ENCODE measurements at places on chromosomes 2 and 18.

DNA sequence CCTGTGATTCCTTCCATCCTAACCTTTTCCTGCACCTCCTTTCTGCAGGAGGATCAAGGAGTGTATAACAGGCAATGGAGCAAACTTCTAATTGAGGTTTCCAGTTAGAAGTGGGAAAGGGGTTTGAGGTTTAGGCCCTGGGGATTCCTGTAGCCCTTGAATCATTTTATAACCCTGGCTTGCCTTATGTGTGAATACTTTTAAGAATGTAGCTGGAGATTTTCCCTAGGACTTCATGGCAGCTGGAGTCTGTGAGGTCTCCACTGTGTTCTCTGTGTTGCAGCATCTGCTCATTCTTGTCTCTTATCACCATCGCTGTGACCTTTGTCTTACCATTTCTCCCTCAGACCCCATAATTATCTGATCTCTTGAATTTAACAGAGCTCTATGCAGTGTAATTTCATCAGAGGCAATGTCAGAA lies 370.2 kb upstream of the SLC14A2 start:
- DNase-seq: peak; percentile 62

DNA sequence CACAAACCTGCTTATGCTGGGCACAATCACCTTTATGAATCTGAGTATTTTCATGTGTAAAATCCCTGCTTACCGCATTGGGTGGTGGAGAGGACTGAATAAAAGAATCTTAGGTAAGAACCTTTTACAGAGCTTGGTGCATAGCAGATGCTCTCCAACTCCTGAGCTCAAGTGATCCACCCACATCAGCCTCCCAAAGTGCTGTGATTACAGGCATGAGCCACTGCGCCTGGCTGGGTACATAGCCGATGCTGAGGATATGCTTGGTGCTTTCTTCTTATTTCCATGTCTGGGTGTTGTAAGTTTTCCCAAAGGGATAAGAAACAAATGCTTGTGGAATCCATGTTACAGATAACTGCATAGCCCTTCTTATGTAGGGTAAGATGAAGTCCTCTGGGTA lies 244.3 kb upstream of the PXDN start:
- no peak for DNase-seq

DNA sequence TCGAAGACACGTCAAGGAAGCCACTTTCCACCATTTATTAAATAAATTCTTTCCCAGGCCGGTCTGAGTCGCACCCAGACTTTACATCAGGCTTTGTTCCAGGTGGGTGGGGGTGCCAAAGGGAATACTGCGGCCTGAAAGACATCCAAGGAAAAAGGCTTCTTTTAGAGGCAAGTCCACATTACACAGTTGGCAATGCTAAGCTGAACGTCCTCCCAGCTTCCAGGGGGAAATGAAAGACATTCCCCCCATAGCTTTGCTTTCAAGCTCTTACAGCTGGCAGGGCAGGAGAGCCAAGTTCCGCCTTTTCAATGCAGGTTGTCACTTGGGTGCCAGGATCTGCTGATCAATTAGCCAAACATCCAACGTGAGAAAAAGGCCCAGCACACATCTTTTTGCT lies 36.5 kb upstream of the PTPN4 start:
- no peak for DNase-seq

GRCh38 chr2:70104231-70105111 lies 17.2 kb downstream of the PCBP1 start:
- DNase-seq: peak; percentile 77

DNA sequence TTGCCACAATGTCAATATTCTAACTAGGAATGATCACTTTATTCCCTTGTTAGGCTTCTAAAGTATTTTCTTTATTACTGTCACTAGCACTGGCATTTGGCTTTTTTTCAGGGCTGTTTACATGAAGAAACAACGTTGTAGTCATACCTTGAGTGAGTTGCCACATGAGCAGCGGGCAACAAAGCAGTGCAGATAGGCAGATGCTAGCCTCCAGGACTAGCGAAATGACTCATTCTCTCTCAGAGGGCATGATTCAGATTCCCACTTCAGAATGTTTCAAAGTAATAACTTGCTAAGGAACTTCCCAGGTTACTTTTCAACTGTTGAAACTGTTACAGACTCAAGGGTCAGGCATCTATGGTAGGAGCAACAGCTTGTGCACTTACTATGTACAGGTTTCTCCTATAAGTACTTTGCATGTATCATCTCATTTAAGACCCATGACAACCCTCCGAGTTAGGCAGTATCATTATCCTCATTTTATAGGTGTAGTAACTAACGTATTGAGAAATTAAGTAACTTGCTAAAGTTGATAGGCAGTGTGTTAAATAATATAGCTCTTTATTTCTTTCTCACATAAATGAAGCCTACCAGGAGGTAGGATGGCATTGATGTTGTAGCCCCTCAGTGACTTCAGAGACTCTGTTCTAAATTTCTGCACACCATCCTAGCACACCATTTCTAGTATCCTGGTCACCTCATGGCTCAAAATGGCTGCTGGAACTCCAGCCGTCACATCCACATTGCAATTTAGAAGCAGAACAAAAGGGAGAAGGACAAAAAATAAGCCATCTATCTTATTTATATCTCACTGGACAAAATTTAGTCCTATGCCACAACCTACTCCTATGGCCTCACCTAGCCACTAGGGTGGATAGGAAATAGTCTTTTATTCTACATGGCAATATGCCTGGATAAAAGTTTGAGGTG lies 83.3 kb downstream of the ICOS start:
- no peak for DNase-seq

- DNase-seq: no peak
Measured at GRCh38 chr2:174617120-174617519, 19.5 kb upstream of the WIPF1 start.

DNA sequence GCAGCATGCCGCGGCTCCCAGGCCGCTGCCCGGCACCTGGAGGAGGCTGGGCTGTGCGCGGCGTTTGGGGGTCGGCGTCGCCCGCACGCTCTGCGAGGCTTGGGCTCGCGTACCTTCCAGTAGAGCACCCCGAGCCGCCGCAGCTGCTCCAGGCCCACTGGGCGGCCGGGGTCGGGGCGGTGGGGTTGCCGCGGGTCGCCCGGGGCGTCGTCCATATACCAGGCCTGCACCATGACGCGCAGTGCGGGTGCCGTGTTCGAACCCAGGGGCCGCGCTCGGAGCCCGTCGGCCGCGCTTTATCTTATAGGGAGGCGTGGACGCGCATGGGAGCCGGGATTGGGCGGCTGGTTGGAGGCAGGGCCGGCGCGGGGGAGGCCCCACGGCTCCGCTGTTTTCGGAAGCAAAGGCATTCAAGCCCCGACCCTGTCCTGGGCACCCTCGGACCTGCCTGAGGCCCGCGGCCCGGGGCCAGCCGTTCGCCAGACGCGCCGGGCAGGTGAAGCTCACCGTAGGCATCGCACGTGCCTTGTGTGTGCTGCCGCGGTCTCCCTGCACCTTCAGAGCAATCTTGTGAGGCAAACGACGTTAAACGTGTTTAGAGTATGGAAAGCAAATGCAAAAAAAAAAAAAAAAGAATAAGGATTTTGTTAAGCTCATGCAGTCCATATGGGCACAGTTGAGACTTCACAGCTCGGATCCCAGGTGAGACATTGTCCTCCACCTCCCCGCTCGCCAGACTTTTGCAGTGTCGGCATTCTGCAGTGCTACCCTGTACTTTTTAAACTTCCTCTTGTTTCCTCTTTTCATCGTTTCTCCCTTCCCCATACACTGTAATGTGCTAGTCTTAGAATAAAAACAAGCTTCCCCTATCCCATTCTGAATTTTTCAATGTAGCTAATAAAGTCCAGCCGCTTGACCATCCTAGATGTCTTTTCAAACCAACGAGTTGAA lies at the start of gene ADI1:
Gene ADI1, minus strand, starts transcription at position 277 of the 951 bp plus-strand sequence. Its CDS starts 44 bp downstream, at position 233.
- peak; percentile 58 for DNase-seq

DNA sequence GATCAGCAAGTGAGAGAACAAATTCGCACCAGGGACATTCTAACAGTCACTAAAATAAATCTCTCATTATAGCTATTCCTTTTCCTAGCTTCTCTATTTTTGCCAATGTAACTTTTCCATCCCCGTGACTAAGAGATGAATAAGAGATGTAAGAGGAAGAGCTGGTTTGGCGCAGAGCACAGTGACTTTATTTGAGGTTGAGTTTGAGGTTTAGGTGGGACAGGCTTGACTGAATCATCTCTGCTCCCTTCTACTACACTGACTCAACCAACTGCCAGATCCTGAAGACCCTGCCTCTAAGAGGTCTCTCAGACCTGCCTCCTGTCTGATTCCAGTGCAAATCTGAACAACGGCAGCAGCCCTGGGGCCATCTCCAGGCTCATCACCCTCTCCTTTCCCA lies 28.0 kb downstream of the RFX8 start:
- DNase-seq: peak; percentile 55

GRCh38 chr2:18282026-18282425 lies 278.4 kb downstream of the RDH14 start:
- DNase-seq: no peak

GRCh38 chr2:177254433-177255226 lies 9.9 kb downstream of the NFE2L2 start:
- DNase-seq: no peak

GRCh38 chr18:33020877-33021276 lies 248.1 kb upstream of the KLHL14 start:
- DNase-seq: no peak

DNA sequence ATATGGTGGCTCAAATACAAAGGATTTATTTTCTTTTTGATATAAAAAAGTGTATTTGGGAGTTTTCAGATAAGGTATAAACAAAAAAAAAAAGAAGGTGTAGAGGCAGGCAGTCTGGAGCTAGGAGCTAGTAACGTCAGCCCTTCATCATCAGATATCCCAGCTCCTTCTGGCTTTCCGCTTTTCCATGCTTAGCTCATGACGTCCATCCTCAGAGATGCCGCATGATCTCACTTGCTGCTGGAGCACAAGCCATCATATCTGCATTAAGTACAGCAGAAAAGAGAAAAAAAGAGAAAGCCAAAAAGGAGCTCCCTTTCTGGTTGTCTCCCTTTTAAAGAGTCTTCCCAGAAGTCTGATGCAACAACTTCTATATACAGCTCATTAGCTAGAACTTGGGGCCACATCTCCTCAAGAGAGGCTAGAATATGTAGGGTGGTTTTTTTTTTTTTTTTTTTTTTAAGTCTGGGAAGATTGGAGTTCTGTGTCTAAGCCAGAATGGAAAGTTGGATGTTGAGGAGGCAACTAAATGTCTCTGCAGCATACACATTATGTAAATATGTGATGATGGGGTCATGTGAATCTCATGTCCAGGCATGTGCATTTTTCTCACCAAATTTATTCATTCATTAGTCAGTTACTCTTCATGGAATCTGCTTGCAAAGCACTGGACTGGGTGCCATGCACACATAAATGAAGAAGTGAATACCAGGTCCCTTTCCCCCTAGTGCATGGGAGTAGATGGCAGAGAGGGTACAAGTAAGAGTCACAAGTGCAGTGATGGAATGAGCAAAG lies 52.3 kb downstream of the DDX1 start:
- no peak for DNase-seq

DNA sequence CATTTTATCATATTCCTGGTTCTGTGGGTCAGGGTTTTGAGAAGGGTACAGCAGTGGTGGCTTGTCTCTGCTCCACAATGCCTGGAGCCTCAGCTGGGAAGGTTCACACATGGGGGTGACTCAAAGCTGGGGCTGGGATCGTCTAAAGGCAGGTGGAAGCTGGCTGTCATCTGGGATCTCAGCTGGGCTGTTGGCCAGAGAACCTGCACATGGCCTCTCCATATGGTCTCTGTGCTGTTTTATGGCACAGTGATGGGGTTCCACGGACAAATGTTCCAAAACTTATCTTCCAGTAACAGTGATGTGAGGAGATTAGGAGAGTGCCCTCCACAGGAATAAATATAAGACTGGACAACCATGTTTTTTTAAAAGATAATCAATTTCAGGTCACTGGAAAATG lies 191.4 kb downstream of the SS18 start:
- no peak for DNase-seq

DNA sequence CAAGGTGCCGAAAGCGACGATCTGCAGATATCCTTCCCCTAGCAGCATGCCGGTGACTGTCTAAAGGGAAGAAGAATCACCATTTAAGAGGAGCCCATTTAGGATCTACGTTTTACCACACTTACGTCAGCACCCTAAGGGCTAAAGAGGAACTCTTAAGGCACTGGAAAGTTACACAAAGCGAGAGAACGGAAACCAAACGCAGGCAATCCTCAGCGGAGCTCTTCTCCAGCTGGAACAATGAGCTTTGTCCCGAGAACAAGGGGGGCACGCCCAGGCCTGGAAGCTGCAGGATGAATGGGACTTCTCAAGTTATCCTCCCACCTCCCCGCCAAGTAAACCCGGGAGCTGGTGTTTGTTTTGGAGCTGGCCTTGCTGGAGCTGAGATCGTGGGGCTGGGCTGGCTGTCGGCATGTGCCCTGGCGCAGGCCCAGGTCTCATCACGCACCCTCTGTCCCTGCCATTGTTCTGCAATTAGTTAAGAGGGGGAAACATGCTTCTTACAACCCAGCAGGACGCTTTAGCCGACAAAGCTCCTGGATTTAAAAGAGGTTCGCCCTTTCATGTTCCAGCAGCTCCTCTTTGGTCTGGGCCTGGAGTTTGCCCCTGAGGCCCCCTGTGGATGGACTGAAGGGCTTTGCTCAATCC lies 36.4 kb downstream of the PXDN start:
- DNase-seq: peak; percentile 66

GRCh38 chr2:73582364-73582763 lies 59.9 kb downstream of the NAT8 start:
- DNase-seq: no peak

DNA sequence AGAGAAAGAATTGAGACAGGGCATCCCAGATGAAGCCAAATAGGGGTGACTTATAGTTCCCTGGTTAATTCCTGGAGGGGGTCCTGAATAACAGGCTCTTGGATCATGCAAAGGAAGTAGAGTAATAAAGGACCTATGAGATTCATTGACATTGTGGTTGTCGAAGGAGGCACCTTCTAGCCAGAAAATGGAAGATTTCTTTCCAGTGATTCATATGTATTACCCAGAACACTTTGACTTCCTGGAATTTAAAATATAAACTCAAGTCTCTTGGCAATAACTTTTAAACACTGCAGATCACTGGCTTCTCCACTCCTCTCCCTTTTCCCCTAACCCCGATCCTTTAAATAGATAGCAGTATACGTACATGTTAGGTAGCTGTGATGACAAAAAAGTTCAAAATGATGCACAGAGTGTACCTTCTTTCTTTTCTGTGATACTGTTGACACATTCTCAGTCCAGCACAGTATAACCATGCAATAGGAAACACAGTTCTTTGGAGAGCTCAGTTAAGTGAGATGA lies 211.8 kb downstream of the LTBP1 start:
- peak; percentile 58 for DNase-seq

DNA sequence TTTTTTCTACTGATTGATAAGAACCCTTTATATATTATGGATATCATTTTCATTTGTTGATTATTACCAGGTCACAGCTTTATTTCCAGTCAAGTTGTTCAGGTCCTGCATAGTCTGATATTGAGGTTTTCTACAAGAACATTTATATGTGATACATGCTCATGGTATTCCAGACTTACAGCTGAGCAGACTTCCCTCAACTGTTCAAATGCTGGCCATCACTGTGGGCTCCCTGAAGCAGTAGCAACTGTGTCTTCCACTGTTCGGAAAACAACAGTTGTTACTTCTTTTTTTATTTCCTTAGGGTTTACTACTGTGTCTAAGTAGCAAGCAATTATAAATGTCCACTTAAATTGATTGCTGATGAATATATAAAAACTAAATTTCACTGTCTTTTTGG lies 79.5 kb downstream of the DGKD start:
- no peak for DNase-seq

Measured in fibroblast of skin of left quadriceps (primary cell).